ENCODE measurements at places on chromosomes 7 and 10.

DNA sequence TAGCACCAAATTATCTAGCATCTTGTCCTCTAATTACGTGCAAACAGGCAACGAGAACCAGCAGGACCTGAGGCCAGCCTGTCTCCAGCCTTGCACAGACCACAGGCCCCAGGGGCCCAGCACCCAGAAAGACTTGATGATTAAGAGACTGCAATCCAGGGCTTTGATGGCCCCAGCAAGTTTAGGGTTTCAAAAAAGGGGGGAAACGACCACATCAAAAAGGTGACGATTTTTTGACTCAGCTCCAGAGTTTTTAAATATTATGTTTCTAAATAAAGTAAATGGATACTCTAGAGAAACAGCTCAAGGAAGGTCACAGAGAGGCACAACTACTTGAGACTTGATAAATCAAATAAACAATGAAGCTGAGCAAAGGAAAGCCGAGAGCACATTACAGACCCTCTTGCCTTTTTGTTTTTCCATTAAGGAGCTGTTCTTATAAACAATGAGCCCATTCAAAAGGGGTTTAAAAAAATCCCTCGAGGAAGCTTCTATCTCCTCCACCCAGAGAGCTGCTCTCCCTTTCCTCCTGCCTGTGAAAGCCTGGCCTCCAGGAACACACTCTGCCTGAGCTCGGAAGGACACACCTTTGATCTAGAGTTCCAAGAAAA lies 44.1 kb downstream of the GLI3 start:
- DNase-seq: no peak

GRCh38 chr7:130473289-130473688 lies 18.6 kb upstream of the MEST start:
- no peak for DNase-seq

DNA sequence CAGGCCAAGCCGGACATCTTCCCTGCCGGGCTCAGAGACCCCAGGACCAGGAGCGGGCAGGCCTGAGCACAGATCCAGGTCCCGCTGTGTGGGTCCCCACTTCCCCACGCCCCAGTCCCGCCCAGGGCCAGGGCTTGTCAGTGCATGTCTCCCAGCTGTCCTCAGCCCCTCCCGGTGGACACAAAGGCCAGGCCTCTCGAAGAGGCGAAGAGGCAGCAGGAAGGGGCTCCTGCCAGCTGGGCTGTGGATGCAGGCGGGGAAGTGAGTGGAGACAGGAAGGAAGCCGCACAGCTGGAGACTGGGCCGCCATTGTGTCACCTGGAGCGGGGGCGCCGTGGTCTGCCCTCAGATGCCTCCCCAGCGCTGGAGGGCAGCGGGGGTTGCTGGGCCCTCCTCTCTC lies 4.8 kb downstream of the GRIFIN start:
- DNase-seq: no peak

GRCh38 chr10:103497161-103497915 lies 3.8 kb downstream of the NEURL1 start:
- no peak for DNase-seq
